ENCODE measurements at places on chromosomes 12 and 14. TPM values are rescaled to one million over a fixed set of nuclear protein-coding genes. Genes with fewer than 3 reads are reported as not detected.

GRCh38 chr12:19799895-19800602 is 360.8 kb downstream of the AEBP2 start:
- no peaks in the 10 kb centered on the region for H3K36me3 ChIP-seq
- no peaks in the 10 kb centered on the region for H3K27me3 ChIP-seq
- no peaks in the 10 kb centered on the region for H3K4me1 ChIP-seq
- H3K4me3 ChIP-seq: no peak overlapping the region
- H3K27ac ChIP-seq: peak overlapping the region; percentile 48

DNA sequence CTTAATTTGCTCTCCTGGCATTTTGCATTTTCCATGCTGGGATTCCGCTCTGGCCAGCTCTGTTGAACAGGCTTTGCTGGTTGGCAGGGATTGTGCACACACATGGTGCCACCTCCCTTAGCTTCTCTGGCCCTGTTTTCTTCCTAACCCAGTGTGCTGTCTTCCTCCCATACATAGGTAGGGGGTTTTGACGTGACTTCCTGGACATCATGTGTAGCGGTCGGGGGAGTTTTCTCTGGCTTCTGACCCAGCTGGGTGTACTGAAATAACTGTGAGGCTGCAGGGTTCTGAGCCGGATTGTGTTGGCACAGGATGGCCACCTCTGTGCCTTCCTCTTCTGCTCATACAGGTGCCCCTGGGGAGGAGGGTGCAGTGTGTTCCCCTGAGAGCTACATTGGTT is 25.7 kb downstream of the C14orf132 start:
- no peaks in the 10 kb centered on the region for H3K4me1 ChIP-seq
- H3K27me3 ChIP-seq: no peaks in the 10 kb centered on the region

DNA sequence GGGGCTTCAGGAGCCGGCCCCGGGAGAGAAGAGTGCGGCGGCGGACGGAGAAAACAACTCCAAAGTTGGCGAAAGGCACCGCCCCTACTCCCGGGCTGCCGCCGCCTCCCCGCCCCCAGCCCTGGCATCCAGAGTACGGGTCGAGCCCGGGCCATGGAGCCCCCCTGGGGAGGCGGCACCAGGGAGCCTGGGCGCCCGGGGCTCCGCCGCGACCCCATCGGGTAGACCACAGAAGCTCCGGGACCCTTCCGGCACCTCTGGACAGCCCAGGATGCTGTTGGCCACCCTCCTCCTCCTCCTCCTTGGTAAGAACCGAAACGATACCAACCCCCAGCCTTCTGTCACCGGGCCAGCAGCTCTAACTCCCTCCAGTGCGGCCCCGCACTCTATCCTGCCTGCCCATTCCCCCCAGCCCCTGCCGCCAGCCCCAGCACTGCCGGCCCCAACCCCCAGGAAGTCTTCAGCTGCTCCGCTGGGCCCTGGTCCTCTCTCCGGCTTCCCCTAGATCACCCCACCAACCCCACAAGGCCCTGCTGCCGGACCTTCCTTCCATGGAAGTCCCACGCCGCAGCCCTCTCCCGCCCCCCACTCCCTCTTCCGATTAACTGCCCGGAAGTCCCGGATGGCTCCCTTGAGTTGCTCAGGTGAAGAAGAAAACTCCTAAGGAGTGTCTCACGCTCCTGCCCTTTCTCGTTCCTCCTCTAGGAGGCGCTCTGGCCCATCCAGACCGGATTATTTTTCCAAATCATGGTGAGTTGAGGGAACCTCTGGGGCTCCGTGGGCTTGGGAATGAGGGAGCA is 693 bp downstream of the LRP10 start:
- H3K27ac ChIP-seq: peak overlapping the region; percentile 100
- H3K4me1 ChIP-seq: peaks cover 4% of the 10 kb centered on the region
- DNase-seq: peak; percentile 89

C3AR1 gene
- 23.8 TPM for total RNA-seq

- H3K4me1 ChIP-seq: no peaks in the 10 kb centered on the region
- H3K27me3 ChIP-seq: no peaks in the 10 kb centered on the region
- H3K27ac ChIP-seq: no peak overlapping the region
- H3K4me3 ChIP-seq: no peak overlapping the region
- H3K36me3 ChIP-seq: no peaks in the 10 kb centered on the region
These were observed 313.1 kb downstream of the SLC6A15 start for GRCh38 chr12:84599539-84599938.

NOS1 gene
- 1.1 TPM for total RNA-seq

GRCh38 chr12:40313928-40314327 is 89.1 kb downstream of the LRRK2 start:
- no peaks in the 10 kb centered on the region for H3K4me1 ChIP-seq
- H3K27me3 ChIP-seq: no peaks in the 10 kb centered on the region
- no peak for DNase-seq
- no peak overlapping the region for H3K27ac ChIP-seq

DNA sequence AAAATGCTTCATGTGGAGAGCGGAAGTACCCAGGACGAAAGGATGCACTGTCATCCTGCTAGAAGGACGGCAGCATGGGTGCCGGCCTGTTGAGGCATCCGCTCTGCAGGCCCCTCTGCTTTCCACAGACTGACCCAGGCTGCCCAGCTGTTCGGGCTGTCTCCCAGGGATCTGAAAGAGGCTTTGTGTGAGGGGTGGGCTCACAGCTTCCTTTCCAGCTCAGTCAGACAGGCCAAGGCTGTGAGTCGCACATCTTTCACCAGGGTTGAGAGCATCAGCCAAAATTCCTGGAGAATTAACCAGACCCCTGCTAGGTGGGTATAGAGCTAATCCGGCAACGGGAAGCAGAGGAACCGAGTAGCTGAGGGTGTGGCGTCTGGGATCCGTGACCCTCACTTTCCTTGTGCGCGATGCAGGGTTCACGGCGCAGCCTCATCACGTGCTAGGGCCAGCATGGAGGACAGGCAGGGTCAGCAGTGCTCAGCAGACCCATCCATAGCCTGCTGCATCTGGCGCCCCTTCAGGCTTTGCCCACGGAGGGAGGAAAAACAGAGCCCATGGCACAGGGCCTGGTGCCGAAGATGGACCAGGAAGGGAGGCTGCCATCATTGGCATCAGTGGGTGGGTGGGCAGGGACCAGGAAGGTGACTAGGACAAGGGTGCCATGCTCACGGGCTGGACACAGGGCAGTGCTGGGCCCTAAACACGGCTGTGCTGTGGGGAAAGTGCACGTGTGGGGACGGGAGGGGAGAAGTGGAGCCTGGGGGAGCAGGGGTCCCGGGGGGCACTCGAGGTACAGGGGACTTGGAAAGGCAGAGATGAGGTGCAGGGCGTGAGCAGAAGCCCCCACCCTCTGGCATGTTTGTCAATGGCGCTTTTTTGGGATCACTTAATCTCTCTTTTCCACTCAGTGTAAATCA is 9.2 kb upstream of the SIVA1 start:
- no peaks in the 10 kb centered on the region for H3K36me3 ChIP-seq
- DNase-seq: no peak
- no peaks in the 10 kb centered on the region for H3K4me1 ChIP-seq
- no peak overlapping the region for H3K4me3 ChIP-seq

IRAK3 gene
- 29.1 TPM for total RNA-seq

MANSC1 gene
- 28.2 TPM for total RNA-seq

DNA sequence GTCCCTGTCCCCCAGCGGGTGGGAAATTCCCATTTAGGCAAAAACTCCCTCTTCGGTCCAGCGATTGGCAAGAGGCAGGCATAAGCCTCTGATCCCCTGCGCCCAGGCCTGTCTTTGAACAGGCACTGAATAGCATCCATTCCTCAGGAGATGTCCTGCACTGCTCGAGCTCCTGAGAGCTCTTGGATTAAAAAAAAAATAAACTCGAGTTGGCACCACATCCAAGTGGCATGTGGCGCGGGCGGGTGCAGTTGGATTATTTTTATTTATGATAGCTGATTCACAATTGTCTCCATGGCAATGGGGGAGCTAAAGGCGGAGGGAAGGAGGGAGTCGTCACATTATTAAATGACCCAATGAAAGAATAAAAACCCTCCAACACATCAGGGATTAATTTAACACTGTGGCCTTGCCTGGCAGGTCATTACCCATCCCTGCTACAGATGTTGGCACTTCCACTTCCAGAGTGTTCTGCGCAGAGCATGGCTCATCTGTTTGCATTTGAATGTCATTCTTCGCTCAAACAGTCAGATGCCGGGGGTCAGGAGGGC is 207.2 kb downstream of the AACS start:
- H3K27me3 ChIP-seq: no peaks in the 10 kb centered on the region
- H3K4me3 ChIP-seq: no peak overlapping the region
- H3K36me3 ChIP-seq: no peaks in the 10 kb centered on the region
- H3K27ac ChIP-seq: no peak overlapping the region
- DNase-seq: no peak
- no peaks in the 10 kb centered on the region for H3K4me1 ChIP-seq

SPIC gene
- total RNA-seq: not detected

FOXM1 gene
- not detected for total RNA-seq

DNA sequence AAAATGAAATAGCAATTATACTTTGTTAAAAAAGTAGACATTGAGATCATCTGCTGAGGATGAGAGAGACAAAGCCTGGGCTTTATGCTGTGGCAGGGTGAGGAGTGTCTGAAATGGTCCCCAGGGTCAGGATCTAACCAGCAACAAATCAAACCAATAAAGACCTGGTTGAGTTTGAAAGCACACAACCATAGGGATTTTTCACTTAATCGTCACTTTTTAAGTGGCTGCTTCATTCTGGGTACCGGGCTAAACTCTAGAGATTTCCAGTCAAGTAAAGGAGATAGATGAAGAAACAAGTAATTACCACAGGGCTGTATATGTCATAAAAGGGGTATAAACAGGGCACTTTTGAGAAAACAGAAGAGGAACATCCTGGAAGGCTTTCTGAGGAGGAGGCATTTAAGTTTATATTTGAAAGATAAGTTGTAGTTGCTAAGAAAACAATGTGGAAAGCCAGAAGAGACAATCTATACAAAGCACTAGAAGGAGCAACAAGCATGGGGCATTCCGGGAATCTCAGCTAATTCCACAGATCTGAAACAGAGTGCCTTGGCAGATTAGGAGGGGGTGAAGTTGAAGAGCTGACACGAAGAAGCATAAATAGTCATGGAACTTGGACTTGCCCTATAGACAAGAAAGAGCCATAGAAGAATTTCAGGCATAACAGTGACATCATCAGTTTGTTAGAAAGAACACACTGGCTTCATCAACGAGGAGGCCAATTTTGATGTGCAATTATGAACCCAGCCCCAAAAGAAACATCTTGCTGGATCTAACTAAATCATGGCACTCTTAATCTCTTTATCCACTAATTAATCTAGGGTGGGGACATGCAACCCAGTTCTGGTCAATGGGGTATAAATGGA is 46.9 kb upstream of the FRS2 start:
- no peak overlapping the region for H3K27ac ChIP-seq
- no peak overlapping the region for H3K4me3 ChIP-seq
- H3K27me3 ChIP-seq: no peaks in the 10 kb centered on the region
- no peak for DNase-seq
- H3K36me3 ChIP-seq: no peaks in the 10 kb centered on the region

PIWIL1 gene
- not detected for total RNA-seq
